BJ (cell line): ENCODE measurements at places on chromosomes 1 and 21.

- DNase-seq: no peak
These were observed 21.1 kb downstream of the CLDN8 start for GRCh38 chr21:30194701-30195299.

- no peak for DNase-seq
These were observed 16.3 kb downstream of the KIAA0040 start for GRCh38 chr1:175176246-175176645.

GRCh38 chr1:219326843-219327242 lies 153.2 kb downstream of the LYPLAL1 start:
- DNase-seq: no peak

DNA sequence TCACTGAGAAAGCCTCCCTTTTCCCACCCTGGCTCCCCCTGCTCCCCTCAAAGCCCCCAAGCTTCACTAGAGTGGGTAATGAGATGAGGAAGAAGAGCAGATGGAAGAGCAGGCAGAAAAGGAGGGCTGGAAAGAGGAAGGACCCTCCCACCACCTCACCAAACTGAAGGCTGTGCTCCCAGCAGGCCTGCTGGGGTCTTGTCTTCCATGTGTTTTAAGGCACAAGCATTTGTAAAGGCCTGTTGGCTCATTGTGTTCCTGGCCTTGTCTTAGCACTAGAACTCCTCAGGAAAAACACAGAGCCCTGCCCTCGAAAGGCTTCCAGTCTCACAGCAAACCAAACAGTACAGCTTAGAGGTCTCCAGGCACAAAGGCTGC lies 51.5 kb downstream of the TOMM20 start:
- no peak for DNase-seq

GRCh38 chr1:3433596-3434320 lies 20.7 kb upstream of the ARHGEF16 start:
- DNase-seq: no peak
